ENCODE measurements at places on chromosomes 6 and 20.

DNA sequence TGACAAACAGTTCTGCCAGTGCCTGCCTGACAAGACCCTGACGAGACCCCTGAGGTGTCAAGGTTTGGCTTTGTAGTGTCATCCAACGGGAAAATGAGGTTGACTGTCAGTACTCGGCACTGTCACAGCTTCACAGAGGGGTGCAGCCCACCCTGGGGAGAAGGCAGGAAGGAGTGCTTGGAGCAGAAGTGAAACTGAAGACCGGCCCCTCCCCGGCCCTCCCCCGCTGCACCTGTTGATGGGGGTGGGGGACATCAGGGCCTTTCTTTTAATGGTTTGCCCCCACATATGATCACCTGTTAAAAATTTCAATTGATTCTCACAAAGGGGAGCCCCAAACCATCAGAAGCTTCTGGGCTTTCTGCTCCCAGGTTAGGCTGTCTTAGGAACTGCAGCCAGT, 6.8 kb downstream of the PMEPA1 start:
- no peak for DNase-seq

- DNase-seq = no peak
Observed at GRCh38 chr6:473356-473755, 81.8 kb downstream of the IRF4 start.

- no peak for DNase-seq
Observed at GRCh38 chr6:44297063-44298038, 15.8 kb downstream of the AARS2 start.

DNA sequence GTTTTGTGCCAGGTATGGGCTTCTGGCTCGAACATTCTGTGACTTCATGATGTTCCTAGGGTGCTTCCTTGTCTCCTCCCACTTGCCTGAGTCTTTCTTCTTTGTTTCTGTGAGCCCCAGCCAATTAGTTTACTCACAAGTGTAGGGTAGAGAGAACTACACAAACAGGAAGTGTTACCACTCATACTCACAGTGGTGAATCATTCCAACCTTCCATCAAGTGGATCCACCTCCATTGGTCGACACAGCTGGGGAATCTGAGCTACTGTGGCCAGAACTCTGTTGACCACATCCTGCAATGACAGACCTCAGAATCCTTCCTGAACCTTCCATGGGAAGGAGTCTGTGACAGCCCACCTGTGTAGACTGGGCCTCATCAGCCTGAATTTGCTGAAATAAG, 76.8 kb downstream of the UNC5CL start:
- no peak for DNase-seq

DNA sequence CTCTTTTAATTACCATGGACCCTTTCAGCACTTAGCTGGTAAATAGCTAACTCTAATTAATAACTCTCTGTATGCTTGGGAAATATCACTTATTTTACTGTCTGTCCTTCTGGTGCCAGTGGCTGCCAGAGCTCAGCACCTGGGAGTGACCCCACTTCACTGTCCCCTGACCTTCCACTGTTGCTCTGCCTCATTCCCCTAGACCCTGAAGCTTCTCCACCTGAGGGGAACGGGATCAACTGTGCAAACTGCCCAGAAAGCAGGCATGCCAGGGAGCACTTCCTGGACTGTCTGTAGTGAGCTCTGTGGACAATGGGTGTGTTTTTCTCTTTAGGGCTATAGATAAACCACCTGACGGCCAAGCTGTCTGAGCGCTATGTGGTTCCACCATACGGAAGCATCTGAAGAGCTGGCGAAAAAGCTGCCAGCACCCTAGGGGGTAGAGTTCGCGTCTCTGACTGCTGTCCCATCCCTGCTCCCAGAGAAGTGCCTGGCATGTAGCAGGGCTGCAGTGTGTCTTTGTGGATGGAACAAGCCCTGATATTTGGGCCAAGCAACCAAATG, 106.3 kb upstream of the FOXA2 start:
- DNase-seq = no peak

DNA sequence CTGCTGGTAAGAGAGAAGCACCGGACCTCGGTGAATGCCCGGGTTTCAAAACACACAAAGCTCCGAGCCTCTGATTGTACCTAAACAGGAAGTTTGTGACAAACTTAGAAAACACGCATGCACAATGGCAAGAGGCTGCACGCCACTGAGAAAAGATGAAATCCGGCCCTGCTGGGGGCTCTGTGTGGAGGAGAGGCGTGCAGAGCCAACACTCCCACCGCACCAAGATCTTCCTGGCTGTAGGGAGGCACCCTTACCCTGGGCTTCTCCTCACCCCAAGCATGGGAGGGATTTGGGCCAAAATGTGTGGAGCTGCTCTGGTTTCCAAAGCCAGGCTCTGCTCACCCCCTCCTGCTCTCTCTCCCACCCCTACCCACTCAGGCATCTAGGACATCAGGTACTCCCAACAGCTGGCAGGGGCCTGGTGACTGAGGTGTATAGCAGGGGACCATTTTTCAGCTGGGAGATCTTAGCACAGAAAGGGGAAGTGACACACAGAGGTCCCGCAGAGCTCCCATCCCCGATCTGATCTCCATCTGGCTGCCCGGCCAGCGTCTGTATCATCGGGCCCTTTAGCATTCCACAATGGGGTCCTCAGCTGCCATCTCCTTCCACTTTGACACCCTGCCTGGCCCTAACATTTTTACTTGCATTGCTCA, 84.2 kb downstream of the TRERF1 start:
- no peak for DNase-seq

DNA sequence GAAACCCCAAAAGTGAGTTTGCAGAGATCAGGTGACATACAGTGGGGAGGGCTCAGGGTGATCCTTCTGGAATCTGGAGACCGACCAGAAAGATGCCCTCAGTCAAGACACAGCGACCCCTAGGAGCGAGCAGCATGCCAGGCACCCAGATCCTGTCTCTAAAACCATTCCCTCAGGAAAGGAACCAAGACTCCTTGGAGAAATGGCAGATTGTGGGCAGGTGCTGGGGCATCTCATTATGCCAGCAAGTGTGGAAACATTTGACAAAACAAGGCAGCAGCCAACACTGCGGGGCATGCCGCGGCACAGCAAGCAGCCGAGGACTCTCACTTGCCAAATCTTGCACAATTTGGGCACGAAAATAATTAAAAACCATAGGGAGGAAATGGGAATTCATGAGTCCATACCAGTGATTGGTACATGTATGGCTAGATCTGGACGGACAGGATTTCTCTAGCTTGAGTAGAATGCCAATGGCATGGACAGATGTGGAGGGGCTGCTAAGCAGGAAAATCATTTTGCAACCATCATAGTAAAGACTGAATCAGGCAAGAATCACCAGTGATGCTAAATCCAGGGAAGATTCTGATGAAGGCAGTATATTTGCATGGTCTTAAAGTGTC, 76.9 kb downstream of the GINS1 start:
- no peak for DNase-seq

DNA sequence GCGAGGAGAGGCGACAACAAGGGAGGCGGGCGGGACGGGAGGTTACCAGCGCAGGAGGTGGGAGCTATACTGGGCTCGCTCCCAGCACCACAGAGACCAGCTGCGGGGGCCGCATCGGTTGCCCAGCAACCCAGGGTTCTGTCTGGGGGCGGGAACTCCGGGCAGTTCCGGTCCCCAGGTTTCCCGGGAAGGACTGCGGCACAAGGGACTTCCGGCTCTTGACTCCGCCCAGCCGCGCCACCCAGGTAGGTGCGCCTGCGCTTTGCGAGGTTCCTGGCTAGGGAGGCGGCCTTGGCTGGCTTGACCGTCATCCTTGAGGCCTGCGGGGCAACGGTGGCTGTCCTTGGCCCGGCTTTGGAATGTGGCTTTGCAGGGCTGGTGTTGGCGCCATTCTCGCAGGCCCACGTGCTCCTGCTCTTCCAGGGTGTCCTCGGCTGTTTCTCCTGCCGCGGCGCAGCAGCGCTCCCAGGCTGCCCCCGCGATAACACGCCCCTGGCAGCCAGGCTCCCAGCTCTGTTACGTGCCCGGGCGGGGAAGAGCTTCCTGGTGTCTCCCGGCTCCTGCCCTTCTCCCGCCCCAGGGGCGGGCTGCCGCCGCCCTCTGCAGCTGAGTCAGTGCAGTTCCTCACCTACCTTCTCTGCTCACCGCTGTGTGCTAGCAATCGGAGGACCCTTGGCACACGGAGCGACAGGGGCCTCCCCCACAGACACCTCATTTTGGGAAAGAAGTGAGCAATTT, at the start of gene RSPH3:
Gene RSPH3, minus strand, starts transcription at position 537 of the 738 bp plus-strand sequence. CDS start 652 bp downstream, outside the sequence.
- peak; percentile 95 for DNase-seq

- no peak for DNase-seq
Observed at GRCh38 chr6:155406801-155407200, 48.8 kb downstream of the NOX3 start.

DNA sequence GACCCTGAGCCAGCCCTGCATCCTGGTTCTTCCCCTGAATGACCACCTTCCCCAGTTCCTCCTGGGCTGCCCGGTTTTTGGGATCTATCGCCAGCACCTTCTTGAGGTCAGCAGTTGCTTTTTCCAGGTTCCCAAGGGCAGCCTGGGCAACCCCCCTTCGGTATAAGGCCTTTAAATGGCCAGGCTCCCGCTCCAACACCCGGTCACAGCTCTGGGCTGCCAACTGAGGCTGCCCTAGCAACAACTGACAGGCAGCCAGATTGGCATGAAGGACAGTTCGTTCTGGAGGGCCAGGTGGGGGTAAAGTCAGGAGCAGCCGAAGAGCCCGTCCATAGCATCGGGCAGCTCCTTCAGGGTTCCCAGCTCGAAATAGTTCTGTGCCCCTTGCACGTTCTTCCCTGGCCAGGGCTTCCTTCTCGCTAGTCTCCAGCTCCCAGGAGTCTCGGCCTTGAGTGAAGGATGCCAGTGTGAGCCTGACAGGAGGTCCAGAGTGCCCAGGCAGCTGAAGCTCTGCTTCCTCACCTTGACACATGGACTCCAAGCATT, 778 bp upstream of the ATF6B start:
- no peak for DNase-seq

DNA sequence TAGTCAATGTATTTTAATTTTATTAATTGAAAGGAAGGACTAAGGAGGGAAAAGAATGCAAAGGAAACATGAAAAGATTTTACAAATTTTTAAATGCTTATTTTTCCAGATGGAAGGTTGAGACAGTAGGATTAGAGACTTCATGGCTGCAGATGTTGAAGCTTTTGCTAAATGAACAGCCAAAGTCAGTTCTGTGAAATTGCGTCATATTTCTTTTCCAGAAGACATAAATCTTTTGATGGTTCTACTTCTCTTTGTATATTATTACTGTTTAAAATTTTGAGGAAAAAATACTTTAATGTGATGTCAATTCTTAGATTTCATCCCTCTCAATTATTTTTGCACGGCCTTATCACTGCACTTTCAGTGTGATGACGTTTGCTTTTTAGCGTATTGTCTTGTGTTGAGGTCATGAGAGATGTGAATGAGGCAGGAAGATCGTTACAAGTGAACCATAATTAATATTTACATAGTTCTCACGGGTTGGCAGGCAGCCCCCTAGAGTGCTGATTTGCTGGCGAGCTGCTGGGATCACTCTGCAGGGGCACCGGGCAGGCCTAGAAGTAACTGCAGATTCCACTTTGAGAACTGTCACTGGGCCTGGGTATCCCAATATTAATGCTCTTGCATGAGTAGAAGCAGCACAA, 158.1 kb downstream of the TBXT start:
- no peak for DNase-seq

GRCh38 chr20:47239719-47240067, 116.8 kb downstream of the ZMYND8 start:
- DNase-seq = no peak

DNA sequence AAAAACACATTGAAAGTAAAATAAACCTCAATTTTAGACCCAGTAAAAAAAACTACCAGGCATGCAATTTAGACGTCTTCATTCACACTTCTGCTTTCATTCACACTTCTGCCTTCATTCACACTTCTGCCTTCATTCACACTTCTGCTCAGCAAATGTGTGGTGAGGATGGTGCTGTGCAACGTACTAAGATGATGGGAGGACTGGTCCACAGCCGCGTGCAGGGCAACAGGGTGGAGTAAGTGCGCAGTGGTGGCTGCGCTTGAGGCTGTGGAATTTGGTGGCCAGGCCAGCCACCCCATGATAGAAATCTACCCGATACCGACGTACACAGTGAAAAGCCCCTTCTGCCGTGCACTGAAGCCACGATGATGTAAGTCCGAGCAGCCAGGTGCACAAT, 114.3 kb upstream of the CD93 start:
- DNase-seq = no peak

- DNase-seq = no peak
Observed at GRCh38 chr20:22561965-22562577, 22.3 kb downstream of the FOXA2 start.

DNA sequence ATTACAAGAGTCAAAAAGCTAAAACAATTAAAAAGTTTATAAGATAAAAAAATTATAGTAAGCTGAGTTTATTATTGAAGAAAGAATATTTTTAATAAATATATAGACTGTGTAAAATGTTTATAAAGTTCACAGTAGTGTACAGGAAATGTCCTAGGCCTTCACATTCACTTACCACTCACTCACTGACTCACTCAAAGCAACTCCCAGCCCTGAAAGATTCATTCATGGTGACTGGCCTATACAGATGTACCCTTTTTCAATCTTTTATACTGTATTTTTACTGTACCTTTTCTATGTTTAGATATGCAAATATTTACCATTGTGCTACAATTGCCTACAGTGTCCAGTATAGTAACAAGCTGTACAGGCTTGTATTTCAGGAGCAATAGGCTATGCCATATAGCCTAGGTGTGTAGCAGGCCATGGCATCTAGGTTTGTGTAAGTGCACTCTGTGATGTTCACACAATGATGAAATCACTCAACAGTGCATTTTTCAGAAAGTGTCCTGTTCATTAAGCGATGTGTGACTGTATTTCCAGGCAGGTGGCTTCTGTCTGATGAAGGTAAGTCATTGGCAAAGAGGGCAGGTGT, 130.2 kb downstream of the BTBD3 start:
- no peak for DNase-seq

DNA sequence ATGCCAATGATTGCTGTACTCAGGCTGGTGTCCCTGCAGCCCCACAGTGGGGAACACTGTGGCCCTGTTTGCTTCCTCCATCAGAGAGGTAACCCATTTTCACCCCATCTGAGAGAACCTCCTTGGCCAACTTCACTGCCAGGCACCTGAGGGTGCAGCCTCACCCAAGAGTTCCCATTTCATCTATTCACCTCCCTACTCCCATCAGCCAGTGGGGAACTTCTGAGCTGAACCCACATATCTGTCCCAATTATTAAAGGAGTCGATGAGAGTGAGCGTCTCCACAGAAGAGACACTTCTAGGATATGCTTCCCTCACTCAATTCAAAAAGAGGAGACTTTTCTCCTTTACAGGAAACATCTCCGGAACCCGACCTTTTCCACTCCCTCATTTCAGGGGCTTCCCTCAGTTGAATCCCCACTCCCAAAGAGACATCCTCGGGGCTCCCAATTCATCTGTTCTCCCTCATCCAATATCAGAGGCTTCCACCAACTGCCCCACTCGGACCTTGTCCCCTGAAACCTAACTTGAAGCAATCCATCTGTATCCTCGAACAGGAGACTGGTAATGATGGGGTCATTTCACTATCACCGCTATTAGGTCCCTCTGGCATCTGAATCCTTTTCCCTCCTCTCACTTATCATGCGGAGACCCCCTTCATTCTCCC, 988 bp downstream of the UBE2V1 start:
- DNase-seq = no peak
